ENCODE measurements at places on chromosomes 4 and X.

GRCh38 chrX:101595739-101596419 is 21.9 kb downstream of the ARMCX6 start:
- DNase-seq = peak; percentile 2

DNA sequence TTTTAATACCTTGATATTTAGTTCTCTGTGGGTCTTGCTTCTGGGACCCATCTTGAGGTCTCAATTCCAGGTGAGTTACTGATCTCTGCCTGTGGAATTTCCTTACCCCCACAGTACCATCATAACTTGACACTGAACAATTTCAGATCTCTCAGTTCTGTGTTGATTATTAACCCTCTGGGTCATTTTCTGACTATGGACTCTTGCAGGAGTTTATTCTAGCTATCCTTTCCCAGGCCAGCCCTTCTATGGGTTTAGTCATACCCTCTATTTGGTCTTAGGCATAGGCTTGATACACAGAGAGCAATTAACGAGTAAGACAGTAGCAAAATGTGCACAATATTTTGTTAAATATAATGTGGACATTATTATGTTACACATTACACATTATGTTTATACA is 3.7 kb upstream of the SPARCL1 start:
- no peak for DNase-seq

DNA sequence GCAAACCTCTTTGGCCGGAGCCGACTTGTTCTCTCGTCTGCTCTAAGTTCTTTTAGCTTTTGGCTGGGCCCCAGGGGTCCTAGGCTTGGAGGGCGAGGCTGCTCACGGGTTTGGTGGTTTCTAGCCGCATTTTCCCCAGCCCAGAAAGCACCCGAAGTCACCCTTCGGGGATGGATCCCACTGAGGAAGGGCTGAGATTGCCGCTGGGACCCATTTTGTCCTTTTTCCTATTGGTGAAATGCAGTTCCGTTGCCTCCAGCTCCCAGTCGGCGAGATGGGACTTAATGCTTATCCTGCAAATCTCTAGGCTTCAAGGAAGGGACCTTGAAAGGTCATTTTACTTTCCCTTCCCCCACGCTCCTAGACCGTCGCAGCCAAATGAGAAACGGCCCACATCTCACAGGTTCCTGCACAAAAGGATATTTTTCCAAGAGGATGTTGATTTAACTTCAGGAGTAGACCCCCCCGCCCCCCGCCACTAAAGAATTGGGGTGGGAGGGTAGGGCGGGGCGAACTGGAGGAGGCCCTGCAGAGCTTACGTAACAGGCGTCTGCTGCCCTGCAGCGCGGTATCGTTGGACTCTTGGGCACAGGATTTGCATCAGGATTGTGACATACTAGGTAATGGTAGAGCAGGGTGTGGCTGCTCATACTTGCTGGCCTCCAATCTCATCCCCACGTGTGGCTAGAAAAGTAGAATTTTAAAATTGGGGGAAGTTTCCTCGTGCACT is 564 bp downstream of the PGK1 start:
- peak; percentile 46 for DNase-seq

GRCh38 chrX:70970482-70970995 is 39.6 kb upstream of the SLC7A3 start:
- DNase-seq = no peak

DNA sequence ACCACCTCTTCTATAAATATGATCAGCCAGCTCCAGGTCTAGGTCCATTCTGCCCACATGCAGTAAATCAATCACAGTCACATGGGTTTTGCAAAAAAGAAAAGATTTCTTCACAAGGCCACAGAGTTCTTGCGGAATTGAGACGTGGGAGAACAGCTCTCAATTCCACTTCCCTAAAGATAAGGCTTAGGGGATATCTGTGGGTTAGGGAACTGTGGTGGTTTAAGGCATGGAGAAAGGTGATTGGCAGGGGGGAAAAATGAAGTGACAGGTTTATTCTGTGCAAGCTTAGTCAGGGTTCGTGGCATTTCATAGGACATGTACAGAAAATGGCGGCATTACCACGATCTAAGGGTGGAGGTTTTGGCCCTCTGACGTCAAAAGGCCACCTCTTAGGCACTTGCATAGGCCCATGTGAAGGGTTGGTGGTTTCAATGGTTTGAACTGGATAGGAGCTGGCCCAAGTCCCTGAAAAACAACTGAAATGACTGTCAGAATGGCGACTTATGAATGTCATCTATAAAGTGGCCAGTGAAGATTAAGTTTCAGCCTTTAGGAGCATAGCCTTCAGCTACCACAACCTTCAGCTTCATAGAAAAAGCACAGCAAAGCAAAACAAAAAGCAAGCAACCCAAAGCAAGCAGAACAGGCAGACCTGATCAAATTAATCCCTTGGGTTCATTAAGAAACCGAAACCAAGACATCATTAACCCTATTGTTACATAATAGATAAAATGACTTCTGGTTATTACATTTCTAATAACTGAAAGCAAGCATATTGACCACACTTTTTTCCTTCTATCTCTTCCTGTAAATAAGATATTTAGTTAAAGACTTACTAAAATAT is 289.8 kb upstream of the SFRP2 start:
- DNase-seq = no peak

DNA sequence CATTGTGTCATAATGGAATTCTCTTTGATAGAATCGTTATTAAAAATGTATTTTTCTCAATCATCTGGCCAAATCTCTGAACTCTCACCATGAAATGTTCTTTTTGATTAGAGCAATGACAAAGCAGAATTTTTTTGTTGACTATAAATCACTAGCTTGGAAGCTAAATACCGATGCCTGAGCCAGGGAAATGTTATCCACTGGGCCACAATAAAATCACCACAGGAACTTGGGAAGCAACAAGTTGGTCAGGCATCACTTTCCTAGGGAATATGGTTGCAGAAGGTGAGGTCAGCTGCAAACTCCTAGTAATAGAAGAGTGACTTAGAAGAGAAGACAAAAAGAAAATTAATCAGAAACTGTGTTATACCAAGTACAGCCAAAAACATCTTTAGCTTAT is 60.6 kb upstream of the CFAP47 start:
- no peak for DNase-seq

GRCh38 chrX:121931567-121931966 is 884.2 kb downstream of the GLUD2 start:
- DNase-seq = no peak

DNA sequence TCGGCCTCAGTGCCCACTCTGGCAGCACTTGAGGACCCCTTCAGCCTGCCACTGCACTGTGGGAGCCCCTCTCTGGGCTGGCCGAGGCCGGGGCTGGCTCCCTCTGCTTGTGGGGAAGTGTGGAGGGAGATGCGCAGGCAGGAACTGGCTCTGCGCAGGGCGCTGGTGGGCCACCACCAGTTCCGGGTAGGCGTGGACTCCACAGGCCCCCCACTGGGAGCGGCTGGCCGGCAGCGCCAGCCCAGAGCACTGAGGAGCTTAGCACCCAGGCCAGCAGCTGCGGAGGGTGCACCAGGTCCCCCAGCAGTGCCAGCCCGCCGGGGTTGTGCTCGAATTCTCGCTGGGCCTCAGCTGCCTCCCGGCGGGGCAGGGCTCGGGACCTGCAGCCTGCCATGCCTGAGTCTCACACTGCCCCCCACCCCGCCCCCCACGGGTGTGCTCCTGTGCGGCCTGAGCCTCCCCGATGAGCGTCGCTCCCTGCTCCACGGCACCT is 216.9 kb upstream of the TACR3 start:
- no peak for DNase-seq

DNA sequence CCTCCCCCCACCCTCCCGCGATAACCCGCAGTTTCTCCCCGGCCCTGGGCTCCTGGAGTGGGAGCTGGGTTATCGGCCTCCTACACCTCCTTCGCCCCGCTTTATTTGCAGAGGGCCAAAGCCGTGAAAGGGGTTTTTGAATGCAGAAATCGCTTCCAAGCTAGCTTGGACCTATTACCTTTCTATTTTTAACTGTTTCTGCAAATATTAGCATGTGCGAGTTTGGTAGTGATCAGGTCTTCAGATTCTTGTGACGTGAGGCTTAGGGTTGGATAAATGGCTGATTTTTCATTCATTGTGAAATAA is 1.3 kb downstream of the USP9X start:
- DNase-seq = no peak

DNA sequence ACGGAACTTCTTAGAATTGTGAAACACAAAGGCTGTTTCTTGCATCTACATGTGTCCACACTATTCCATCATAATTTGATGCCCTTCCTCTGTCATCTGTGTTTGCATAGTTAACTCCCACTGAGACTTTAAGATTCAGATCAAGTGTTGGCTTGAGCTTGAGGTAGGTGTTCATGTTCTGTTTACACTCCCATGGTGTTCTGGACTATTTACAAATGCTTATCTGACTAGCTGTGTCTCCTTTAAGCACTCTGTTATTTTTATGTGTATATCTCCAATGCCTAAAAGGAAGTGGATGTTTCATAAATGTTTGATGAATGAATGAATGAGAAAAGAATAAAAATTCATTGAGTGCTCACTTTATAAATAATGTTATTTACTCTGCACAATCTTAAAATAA is 622.7 kb downstream of the RAB28 start:
- no peak for DNase-seq

DNA sequence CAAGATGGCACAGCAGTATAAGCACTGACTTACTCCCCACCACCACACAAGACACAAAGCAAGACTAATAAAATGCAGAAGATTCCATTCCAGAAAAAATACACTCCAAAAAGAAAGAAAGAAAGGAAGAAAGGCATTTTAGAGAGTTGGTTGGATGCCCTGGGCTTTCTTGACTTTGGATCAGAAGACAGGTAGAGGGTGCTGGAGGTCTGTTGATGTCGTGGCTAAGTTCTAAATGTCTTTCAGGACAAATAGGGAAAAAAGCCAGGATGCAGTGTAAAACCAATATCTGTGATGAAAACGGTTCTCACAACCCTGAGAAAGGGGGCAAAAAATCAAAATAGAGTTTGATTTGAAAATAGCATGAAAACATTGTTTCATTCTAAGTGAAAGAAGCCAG is 555.2 kb upstream of the PRKX start:
- no peak for DNase-seq

DNA sequence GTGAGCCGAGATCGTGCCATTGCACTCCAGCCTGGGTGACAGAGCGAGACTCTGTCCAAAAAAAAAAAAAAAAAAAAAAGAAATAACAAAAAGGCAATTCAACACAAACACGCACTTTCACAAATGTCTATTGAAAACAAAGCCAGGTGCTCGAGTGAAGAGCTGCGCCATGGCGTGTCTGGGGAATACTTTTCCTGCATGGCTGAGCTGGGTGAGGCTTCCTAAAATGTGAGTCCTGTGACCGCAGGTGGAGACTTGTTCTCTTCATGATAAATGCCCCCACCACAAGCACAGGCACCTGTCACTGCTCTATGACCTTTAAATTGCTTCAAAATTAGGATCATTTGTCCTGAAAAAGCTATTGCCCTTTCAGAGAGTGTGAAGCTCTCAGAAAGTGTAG is 4.0 kb upstream of the ABLIM2 start:
- no peak for DNase-seq

DNA sequence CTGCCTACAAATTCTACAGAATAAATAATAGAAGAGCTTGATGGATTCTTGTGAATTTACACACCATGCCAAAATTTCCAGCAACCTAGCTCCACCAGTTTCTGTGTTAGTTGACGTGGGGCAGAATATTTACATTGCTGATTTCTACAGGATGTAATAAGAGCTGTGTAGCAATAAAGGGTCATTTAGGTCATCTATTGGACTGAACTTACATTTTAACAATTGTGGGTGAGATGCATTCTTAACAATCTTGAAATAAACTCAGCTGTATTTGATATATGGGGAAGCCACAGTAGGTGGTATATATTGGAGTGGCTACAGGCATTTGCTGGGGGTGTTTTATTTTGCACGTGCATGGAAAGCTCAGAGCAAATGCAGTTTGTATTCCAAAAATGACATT is 655.3 kb downstream of the IQCM start:
- DNase-seq = no peak

DNA sequence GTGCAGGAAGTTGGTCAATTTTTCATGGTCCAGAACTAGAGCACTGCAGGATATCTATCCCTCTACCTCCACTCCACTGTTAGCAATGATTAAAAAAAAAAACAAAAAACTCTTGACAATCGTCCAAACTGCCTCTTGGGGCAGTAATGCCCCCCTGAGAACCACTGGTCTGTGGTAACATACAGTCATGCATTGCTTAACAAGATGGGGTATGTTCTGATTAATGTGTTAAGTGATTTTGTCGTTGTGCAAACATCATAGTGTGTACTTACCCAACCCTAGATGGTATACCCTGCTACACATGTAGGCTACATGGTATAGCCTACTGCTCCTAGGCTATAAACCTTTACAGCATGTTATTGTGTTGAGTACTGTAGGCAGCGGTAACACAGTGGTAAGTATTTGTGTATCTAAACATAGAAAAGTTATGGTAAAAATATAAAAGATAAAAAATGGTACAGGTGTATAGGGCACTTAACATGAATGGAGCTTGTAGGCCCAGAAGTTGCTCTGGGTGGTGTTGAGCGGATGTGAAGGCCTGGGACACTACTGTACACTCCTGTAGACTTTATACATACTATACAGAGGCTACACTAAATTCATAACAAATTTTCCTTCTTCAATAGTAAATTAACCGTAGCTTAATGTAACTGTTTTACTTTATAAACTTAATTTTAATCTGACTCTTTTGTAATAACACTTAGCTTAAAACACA is 34.1 kb downstream of the ART3 start:
- no peak for DNase-seq

GRCh38 chr4:13289391-13289790 is 194.7 kb downstream of the RAB28 start:
- no peak for DNase-seq

- DNase-seq = no peak
These were observed 17.4 kb downstream of the COL4A5 start for GRCh38 chrX:108456971-108457477.

- no peak for DNase-seq
These were observed 28.6 kb downstream of the AFAP1 start for GRCh38 chr4:7910952-7911578.

DNA sequence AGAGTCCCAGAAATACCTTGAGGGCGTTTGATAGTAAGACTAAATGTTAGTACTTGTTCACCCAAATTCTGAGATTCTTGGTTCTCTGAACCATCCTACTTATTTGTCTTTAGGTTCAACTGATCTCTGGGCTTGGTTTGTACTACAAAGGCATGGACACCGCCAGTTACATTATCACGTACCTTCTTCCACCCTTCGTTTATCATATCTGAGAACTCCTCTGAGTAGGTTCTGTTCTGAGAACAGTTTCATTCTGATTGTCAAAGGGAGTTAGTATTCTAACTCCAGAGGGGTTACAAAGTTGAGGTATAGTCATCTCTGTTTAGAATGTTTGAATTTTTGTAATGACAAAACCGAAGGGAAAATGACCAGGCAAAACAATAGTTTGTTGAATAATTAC is 19.3 kb downstream of the ZFX start:
- no peak for DNase-seq

GRCh38 chr4:73432169-73433000 is 3.6 kb upstream of the AFP start:
- DNase-seq = no peak

DNA sequence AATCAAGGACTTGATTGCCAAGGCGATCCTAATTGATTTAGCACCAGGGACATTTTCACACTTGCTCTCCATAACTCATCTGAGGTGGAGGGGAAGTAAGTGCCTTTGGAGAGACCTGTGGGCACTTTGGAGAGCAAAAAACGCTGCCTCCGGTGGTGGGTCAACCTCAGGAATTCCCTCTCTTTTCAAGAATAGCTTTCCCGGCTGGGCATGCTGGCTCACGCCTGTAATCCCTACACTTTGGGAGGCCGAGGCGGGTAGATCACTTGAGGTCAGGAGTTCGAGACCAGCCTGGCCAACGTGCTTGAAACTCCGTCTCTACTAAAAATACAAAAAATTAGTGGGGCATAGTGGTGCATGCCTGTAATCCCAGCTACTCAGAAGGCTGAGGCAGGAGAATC is 49.2 kb downstream of the PRPS1 start:
- no peak for DNase-seq

GRCh38 chr4:87746001-87746400 is 53.4 kb upstream of the IBSP start:
- DNase-seq = no peak
